ENCODE measurements at places on chromosomes 12 and 14.
A peak's percentile ranks its signal among the peaks of the same experiment; 100 is the strongest.

DNA sequence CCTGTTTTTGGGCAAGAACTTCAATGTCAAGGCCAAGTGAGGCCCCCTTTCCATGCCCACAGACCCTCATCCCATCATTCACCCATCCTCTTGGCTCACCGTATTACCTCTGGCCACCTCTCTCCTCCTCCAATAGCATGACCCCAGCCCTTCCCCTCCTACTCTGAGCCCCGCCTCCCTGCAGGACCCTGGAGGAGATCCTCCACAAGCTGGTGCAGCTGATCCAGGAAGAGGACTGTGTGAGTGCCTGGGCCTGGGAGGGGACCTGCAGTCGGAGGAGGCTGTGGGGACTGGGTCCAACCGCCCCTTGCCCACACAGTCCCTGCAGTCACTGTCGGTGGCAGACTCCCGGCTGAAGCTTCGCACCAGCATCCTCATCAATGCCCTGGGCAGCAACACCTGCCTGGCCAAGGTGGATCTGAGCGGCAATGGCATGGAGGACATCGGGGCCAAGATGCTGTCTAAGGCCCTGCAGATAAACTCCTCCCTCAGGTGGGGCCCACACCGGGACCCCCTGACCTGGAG lies 7.2 kb downstream of the CARMIL3 start:
- DNase-seq: no peak

DNA sequence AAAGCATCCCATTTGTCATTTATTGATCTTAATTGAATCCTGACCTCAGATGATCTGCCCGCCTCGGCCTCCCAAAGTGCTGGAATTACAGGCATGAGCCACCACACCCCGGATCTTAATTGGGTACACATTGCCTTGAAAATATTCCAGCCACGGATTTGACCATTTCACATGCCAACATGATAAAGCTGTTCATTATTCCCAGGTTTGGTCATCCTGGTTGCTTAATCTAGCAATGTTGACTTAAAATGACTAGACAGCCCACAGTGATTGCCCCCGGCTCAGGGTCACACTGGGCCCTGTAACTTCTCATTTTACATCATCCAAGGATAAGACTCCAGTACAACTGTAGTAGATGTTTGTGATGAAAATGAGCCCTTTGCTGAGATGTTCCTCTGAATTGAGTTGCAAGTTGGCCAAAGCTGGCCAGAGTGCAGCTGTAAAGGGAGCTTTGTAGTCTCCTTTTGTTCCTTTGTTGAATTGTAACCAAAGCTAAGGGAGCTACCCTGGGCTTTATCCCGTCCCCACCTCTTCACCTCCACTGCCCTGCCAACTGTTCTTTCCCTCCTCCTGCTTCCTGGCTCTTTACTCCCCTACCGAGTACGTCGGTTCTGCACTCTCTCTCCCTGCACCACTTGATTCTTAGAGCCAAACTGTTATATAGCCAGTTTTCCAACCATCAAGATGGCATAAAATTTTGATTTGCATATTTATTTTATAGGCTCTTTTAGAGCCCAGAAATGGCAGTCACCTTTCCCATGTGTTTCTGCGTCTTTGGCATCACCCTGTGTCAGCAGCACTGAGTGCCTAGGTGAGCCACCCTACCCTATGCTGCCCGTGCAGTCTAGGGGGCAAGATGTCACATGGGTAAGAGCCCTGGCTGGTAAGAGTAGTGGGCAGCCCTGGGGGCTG lies 141.3 kb upstream of the HIF1A start:
- DNase-seq: peak; percentile 37

DNA sequence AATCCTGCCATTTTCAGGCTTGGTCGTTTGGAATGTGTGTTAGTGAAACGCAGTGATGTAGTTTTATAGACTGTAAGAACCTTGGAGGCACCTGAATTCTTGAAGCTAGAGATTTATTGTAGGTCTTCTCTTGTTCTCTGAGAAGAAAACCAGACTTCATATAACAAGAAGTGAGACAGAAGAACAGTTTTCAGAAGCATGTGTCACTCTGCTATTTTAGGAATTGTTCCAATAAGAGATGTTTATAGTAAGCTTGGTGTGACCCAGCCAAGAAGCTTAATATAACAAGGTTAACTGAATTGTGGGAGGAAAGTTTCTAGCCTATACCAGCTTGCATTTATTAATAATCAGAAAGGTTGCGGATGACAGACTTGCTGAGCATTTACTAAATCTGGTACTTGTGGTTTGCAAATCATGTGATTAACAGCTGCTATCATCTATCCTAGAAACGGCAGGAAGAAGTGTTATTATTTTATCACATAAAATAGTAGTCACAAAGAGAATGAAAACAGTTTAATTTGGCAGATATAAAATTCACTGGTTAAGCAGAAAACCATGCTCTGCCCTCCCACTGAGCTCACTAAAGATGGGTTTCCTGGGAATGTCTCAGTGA lies 49.2 kb upstream of the BCAT1 start:
- DNase-seq: no peak

DNA sequence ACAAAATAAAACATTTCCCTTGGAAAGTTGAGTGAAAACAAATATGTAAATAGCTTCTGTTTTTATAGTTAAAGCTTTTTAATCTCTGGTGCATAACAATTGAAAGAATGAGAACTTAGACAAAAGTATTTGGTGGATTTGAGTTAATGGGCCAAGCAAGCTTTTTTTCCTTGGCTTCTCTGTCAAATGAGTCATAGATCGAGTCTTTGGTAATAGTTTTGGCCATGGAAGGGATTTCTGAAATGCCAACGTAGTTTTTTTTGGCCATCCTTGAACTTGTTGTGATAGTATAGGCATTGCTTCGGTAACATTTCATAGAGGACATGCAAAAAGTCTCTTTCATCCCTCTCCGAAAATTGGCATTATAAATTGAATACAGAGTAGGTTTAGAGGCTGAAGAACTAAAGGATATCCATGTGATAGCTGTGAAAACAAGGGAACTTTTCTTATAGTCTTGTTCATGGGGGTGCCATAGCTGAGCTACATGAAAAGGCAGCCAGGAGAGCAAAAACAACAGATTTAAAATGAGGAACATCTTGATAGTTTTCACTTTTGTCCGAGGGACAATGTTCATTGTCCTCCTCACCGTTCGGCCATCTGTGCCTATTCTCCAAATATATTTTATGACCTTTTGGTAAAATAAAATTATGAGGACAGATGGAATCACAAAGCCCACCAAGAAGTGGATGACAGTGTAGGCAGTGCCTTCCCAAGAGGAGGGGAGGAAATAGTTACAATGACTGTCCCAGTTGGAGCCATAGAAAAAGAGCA lies 34.7 kb downstream of the GPR19 start:
- no peak for DNase-seq

- no peak for DNase-seq
These were observed 76.4 kb upstream of the BCAT1 start for GRCh38 chr12:25025260-25025659.

GRCh38 chr12:110689281-110690126 lies 589 bp upstream of the HVCN1 start:
- DNase-seq: peak; percentile 47

DNA sequence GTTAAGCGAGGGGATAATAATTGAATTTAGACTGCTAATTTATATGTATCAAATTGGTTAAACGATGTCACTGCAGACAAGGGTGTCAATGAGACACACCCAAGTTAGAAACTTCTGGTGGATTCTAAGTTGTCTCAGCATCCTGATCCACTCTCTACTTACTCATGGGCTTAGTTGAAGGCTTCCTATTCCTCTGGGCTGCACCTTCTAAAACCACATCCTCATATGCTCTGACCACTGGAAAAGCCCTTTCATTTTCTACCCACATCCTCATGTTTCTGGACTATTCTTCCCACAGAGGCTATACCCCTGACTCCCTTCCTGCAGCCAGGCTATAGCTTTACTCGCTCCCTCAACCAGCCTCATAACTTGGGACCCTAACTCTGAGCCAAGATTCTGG lies 493.8 kb downstream of the VRK1 start:
- DNase-seq: no peak

- DNase-seq: no peak
These were observed 16.0 kb upstream of the OR6S1 start for GRCh38 chr14:20657216-20658211.
